ENCODE measurements at places on chromosomes 16 and 17.

DNA sequence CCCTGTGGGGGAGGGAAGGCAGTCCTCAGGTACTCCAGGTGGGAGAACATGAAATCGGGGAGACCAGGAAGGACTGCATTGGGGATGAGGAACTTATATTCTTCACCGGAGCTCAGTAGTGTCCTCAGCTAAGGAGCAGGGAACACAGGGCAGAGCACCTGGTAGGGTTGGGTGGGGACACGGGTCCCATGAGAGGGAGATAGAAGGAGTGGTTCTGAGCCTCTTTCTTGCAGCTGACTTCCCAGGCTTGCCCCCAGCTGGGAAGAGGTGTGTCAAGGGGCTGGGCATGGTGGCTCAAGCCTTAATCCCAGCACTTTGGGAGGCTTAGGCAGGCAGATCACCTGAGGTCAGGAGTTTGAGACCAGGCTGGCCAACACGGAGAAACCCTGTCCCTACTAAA lies 2.1 kb downstream of the FHOD1 start:
- no peak for DNase-seq

- no peak for DNase-seq
These were observed 328.5 kb downstream of the SLC39A11 start for GRCh38 chr17:72763981-72764380.

GRCh38 chr16:7303052-7303610 lies 29.5 kb upstream of the RBFOX1 start:
- no peak for DNase-seq

DNA sequence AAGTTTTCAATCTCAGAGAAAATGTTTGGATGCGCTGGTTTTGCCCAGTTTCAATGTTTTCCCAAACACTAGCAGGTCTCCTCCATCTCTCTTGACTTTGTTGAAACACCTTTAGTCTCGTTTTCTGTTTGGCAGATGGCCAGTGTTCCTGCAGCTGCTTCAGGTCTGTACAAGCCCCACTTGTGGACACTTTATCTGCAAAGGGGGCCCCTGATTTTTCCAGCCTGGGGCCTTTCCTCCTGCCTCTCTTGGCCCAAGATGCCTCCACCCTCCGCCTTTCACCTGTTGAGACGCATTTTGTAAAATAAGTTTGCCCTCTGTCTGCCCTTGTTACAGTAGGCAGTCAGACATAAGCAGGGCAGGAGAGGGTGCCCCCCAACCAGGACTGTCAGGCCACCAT lies 21.8 kb upstream of the PRM1 start:
- DNase-seq: no peak

DNA sequence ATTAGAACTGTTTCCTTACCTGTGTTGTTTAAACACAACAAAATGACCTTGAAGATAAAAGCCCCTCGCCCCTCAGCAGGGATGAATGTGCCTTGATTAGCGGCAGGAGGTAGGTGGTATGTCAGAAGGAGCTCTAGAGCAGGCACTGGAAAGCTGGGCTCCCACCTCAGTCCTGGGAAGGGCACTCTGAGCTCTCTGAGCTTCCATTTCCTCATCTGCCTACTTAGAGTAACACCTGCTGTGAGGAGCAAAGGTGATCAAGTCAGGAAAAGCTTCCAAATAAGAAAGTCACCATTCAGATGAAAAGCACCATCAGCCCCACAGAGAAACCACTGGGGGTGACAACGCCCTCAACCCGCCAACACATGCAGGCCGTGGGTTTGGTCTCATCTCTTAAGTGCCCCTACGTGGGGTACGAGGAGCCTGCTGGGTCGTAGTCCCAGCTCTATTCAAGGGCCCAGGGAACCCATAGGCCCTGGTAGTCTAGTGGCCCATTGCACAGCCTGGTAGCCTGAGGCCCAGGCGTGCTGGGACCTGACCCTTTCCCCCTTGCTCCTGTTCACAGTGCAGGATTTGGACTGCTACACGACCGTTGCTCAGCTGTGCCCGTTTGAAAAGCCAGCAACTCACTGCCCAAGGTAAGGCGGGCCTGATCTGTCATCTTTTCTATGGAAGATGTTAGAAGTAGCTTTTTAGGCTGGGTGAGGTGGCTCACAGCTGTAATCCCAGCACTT lies 57.3 kb downstream of the CRISPLD2 start:
- DNase-seq: no peak

GRCh38 chr17:31584438-31585279 lies 193.2 kb downstream of the RAB11FIP4 start:
- DNase-seq: no peak

DNA sequence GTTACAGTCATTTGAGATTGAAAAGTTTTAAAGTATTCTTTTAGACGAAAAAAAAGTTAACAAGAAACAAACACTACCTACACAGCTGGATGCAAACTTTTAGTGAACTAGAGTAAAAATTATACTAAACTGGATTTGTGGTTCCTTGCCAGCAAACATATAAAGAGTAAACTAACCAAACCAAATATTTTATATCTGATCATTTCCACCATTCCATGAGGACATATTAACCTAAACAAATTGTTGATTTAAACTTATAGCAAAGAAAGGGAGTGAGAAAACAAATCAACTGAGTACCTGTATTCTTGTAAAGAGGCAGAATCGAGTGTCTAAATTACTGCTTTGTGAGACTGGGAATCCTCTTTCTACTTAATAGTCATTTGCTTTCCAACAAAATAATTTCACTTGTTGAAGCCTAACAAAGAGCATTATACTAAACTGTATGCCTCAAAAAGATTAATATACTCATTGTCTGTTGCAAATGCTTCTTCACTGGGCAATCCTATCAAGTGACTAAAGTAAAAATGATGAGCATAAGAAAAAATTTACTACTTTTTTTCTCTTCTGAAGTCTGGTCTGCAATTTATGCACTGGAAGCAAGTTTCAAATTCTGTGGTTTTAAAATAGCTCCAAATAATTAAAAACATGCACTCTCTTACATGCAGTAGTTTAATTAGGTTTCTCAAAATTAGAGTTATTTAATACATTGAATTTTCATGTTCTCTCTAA lies 37.5 kb downstream of the AKAP10 start:
- DNase-seq: no peak

DNA sequence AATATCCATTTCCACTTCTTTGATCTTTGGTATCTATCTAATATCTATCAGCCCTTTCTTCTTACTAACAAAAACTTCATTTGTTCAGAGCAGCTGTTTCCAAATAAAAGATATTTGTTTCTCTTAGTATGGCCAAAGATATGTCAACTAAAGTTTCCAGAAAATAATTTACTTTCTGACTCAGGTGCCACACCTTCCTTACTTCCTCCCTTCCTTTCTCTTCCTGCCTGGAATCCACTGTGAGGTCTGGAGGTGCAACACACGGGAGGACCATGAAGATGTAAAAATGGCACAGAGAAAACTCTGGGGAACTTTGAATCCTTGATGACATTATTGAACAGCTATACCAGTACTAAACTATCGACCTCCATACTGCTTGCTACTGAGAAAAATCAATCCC lies 14.0 kb downstream of the MED13 start:
- no peak for DNase-seq

All from NCI-H2107 (cell line).